ENCODE measurements at places on chromosomes 6 and 20.
A peak's percentile ranks its signal among the peaks of the same experiment; 100 is the strongest.

- DNase-seq = peak; percentile 31
These were observed 538 bp upstream of the ZFP64 start for GRCh38 chr20:52191916-52192718.

DNA sequence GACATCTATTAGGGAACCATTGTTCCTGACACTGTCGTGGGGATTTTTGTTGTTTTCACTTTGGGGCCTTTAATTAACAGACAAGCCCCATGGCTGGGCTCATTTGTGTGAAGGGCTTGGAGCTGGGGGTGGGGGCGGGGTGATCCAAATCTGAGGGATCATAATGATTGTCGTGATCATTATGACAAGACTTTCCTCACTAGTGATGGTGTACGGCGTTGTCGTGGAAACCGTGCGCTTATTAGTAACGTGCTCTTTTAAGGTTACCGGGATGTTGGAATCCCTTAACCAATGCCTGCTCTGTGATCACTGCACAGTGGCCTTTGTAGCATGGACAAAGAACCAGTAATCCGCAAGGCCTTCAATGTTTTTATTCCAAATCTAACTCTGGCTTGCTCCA is 18.6 kb downstream of the PDYN start:
- DNase-seq = no peak

DNA sequence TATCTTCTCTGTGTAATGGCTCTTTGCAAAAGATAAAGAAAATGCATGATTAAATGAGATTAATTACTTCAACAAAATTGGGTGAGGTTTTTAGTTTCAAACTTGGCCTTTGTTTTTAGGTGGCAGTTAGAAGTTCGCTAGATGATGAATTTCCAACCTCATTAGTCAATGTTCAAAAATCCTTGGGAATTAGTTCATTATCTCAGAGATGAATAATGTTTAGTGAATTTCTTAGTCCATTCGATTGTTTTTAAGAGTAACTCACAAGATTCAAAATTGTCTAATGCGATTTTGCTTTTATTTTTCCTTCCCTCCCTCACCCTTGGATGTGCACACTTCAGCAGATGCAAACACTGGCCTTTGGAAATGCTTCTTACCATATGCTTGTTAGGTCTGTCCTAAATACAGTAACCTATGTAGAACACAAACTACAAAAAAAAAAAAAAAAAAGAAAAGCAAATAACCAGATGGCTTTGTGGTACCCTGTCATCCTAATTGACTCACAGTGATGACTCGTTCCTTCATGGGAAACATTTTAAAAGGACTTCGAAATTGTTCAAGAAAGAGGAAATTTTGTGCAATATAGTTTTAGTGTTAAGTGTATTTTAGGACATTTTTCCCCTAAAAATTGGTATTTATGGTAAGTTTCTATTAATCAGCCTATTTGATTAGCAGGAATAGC is 66.7 kb downstream of the FAM229B start:
- no peak for DNase-seq

DNA sequence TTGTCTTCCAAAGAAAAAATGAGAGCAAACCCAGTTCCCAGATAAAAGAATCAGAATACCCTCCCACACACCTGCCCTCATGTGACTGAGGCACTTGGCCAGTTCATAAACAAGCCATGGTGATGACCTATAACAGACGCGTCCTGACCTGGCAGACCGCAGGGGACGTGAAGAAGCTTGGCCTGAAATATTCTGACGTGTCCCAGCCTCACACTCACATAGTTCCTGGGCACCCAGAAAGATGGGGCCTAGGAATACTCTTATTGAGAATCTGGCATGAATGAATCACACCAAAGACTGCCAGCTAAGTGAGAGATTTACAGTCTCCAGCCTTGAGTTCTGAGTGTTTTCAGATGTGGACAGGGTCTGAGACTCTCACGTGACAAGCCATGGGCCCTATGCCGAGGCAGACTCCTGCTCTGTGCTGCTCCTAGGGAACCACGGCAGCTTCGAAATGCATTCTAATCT is 17.2 kb upstream of the MAP3K4 start:
- DNase-seq = no peak

GRCh38 chr6:167712731-167713475 is 113.8 kb upstream of the AFDN start:
- no peak for DNase-seq

GRCh38 chr6:97059473-97059872 is 134.9 kb downstream of the KLHL32 start:
- peak; percentile 19 for DNase-seq

DNA sequence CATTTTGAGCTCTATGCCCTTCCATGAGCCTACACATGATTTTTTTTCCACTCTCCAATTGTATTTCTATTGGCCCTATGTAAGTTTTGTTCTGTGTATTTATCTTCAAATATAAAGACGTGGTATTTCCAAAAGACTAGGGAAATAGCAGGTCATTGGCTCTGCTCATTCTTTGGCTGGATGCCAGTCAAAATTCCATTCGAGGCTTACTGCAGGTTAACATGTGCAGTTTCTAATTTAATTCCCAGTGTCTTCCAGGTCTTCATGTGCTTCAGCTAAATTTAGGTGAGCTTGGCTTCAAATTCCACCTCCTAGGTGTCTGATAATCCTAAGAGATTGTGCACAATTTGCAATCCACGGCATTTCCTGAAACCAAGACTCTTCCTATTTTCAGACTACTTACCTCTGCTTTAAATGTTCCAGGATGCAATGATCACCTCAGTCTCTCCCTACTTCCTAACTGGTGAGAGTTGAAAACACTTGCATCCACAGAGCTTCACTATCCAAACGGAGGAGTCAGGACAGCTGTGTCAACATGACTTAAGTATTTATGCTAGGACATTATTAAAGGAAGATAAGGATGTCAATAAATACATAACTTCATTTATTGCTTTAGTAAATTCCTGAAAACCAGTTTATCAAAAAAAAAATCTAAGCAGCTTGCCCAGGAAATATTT is 236.1 kb downstream of the COL12A1 start:
- no peak for DNase-seq

DNA sequence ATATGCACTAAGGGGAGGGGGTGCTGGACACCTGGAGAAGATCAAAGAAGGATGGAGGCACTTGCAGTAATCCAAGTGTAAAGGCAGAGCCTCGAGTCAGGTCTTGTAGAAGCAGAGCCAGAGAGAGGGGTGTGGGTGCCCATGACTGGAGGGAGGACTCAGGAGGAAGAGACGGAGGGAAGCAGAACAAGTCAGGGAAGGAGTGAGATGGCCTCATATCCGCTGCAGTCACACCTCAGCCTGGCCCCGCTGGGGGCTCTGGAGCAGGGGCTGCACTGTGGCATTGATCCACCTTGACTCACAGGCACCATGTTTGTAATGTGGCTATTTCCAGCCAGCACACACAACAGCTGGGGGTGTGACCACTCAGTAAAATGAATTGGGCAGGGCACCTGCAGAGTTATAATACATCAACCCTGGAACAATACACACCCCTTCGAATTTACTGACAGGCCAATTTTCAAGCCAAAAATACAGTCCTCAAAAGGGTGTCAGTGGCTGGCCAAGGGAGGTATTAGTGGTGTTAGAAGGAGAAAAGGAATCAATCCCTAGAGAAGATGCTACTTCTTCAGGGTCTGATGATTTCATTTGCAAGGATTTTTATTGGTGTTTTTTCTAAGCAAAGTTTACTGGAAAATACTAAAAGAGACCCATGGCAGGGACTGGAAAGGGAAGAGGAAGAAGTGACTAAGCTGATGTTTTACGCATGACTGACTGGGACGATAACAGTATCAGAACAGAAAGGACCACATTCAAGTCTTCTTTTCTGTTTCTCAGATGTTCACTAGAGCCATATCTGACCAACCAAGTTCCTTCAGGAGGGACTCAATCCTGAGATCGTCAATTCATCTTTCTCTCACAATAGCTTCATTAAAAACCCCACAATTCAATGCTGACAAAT is 18.9 kb upstream of the NXT1 start:
- DNase-seq = no peak

DNA sequence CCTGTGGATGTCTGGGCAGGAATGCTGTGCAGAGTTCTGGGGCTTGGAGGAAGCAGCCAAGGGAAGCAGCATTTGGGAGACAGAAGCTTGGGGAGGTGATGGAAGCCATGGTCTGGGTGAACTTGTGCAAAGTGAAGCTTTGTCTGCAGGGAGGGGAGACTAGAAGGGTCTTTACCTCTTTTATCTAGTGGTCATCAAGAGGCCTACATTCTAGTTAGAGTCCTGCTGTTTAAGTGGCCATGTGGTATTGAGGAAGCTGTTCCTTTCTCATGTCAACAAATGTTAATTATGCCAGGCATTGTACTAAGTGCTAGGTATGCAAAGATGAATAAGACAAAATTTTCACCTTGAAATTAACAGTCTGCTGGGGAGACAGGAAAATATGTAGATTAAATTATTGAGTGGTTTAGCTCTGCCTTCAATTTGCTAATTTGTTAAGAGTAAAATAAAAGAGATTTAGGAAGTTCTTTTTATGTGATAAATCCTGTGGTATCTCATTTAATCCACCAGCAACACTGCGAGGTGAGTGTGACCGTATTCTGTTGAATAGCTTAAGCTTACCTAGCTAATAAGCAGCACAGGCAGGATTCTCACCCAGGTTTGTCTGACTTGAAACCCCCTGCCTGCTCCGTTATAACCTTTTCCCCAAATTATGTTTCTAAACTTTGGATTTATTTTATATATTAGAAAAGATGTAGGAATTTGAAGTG is 43.1 kb downstream of the ARID1B start:
- no peak for DNase-seq

DNA sequence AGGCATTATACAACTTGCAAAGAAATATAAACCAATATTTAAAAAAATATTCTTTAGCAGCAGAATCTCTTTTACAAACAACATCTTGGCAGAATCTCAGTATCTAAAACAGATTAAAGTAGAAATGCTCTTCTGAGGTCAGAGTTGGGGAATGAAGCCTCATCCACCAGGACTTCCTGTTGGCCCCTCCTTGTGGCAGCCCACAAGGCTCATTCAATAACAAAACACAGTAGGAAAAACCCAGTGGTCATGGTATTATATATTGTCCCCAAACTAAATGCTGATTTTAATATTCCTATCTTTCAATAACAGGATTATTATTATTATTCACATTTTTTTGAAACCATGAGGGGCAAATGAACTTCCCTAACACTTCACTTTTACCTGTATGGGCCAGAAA is 368.6 kb downstream of the BTBD9 start:
- no peak for DNase-seq

GRCh38 chr6:109330263-109330662 is 52.0 kb downstream of the CD164 start:
- DNase-seq = no peak

DNA sequence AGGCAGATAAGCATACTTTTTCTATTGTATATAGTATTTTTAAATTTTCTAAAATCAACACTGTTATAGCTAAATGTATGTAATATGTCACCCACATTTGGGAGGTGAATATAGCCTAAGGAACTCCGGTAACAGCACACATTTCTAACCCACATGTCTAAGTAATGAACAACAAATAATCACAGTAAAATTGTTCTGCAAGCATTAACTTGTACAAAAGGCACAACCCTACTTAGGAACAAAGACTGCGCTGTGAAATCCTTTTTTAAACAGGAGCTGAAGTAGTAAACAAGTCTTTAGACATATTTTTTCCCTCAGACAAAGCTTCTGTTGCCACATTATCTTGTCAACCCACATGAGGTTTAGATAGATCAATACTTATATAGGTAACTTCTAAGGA is 872.4 kb upstream of the SLC35B3 start:
- DNase-seq = no peak

DNA sequence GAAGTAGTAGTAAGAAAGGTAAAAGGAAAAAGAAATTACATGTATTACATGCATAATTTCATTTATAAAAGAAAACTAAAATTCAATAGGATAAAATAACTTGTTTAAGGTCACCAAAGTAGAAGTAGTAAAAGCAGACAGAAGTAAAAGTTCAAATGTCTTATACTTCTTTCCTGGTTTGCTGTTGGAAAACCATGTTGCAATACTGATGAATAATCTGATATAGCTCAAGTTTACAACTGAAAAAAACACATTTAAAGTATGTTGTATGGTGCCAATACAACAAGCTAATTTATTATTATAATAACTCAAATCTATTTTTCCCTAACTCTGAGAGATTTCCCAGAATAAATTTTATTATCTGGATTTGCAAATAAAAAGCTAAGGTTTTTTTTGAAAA is 78.3 kb downstream of the PHIP start:
- no peak for DNase-seq

- DNase-seq = no peak
These were observed 335.8 kb downstream of the PACRG start for GRCh38 chr6:163063561-163063960.

DNA sequence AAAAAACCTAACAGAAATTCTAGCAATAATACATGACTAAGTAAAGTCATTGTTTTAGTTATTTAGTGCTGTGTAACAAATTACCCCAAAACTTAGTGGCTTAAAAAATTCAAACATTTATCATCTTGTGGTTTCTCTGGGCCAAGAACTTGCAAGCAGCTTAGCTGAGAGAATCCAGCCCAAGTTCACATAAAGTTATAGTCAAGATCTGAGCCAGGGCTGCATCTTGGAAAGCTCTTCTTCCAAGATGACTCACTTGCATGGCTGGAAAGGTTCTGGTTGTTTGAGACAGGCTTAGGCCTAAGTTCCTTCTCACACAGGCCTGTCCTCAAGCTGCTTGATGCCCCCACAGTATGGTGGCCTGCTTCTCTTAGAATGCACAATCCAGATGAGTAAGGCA is 217.8 kb upstream of the TSHZ2 start:
- no peak for DNase-seq

- no peak for DNase-seq
These were observed 639.6 kb downstream of the EPHA7 start for GRCh38 chr6:92779746-92780145.

DNA sequence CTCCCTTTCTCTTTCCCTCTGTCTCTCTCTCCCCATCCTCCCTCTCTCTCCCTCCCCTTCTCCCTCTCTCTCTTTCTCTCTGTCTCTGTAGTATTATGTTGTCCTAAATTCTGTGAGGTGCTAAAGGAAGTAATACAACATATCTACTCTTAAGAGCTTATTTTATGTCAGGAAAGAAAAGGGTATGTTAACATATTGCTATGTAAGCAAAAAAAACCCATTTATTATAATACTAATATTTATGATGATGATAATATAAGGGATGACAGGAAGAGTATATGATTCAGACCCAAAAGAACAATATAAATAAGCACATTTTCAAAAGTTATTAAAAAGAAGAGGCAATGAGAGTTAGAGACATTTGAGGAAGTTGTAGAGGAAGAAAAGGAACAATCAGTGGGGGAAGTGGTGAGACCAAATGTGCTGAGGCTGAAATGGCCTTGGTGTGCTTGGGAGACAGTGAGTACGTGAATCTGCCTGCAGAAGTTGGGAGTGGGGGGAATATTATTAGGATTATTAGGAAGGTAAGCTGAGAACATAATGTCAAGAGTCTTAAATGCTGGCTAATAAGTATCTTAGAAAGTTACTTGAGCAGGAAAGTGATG is 303.6 kb upstream of the FERMT1 start:
- DNase-seq = no peak

DNA sequence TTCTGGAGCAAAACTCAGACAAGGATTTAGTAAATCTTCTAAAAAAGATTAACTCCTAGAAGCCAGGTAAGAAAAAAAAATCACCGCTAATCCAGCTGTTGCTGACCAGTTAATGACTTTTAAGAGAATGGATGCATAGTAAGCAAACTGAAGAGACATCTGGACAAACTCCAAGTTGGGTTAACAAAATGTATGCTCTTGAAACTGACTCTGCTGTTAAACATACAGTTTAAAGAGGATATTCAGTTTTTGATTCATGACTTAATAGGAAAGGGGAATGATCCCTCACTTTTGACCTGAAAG is 70.4 kb downstream of the PLAGL1 start:
- no peak for DNase-seq

GRCh38 chr20:3710703-3711483 is 1.5 kb downstream of the SIGLEC1 start:
- peak; percentile 52 for DNase-seq

- DNase-seq = no peak
These were observed 22.0 kb upstream of the VSTM2L start for GRCh38 chr20:37880726-37881591.
